NCI-H446 treated with DMSO at 0.1 percent for 48 hours (cell line): ENCODE measurements at places on chromosomes 5 and 9.

GRCh38 chr9:131582056-131582455 lies 36.7 kb downstream of the PRRT1B start:
- no peak for DNase-seq

DNA sequence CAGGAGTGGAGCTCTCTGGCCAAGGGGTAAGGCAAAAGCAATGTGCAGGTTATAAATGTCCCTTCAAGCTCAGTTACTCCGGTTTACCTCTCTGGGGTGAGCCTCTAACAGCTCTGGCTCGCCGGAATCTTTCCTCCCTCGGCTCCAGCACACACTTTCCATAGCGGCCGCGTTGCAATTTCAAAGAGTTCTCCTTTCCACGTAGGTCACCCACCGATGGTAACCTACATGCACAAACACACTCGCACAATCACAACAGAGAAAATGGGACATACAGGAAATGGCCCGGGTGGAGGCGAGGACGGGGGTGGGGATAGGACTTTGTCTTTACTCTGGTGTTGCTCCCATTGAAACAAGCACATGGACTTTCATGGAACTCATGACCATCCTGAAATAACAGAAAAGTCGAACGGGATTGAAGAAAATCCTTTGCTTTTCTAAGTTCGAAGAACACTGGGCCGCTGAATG lies 1.2 kb downstream of the LHFPL2 start:
- no peak for DNase-seq

- no peak for DNase-seq
These were observed 126.8 kb upstream of the STC2 start for GRCh38 chr5:173454736-173455598.

DNA sequence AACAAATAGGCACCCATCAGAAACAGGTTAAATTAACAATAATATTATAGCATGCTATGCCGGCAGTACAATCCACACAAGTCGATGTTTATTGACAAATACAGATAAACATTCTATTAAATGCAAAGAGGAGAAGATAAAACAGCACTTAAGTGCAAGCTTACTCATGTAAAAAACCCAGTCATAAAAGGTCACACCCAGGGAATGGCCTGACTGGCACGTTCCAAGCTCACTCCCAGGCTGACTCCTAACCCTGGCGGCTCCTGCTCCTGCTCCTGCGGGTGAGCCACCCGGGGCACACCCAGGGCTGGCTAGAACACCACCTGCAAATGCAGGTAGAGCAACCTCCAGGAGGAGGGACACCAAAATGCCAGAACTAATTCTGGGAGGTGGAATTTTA lies 66.9 kb downstream of the SEMA4D start:
- DNase-seq: no peak

GRCh38 chr5:72096602-72097188 lies 10.6 kb upstream of the MAP1B start:
- no peak for DNase-seq

DNA sequence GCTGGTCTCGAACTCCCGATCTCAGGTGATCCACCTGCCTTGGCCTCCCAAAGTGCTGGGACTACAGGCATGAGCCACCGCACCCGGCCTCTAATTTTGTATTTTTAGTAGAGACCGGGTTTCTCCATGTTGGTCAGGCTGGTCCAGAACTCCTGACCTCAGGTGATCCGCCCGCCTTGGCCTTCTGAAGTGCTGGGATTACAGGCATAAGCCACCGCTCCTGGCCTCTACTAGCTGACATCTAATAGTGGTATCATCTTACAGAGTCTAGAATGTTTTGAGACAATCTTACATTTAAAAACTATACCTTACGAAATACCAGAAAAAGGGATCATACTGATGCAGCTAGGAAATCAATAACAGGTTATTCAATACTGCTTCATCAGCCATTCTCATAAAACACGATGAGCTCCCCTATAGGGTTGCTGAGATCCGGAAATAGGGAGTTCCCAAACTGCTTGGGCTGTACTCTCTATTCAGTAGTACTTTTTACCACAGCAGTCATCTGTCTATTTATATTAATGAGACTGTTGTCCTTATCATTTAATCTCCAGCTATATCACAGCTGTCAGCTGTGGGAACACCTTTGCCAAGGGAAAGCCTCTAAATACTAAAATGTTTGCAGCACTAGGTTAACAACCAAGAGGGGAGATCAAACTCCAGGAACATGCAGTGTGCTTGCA lies 8.1 kb upstream of the UBE2D2 start:
- no peak for DNase-seq

- DNase-seq: no peak
These were observed 47.2 kb upstream of the FBXL7 start for GRCh38 chr5:15452781-15453180.

GRCh38 chr5:10591159-10591558 lies 27.3 kb downstream of the ANKRD33B start:
- DNase-seq: no peak

DNA sequence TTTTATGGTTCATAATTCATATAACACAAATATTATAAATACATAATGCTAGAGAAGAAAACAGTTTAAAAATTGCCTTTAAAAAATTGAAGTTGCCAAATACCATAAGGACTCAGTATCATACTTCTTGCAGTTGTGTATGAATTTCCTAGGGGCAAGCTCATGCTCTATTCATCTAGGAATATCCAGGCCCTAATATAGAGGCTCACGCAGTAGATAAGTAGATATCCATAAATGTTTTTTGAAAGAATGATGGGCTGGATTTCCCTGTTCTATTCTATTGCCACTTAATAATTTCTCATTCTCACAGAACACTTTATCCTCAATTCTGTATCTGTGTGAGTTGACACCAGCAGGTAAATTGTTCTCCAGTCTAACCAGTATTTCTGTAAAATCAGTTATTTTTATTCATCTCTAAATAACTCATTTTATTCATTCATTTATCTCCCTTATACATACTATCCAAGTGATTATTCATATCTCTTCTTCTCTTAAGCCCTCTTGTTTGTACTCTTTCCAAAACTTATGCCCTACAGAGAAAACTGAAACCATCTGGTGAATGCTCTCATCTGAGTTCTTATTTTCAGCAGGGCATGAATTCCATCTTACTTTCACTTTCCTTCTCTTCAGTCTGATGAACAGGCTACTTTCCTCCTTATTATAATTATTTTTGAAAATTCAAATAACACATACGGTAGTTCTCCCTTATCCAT lies 97.1 kb downstream of the SLC44A1 start:
- DNase-seq: no peak

DNA sequence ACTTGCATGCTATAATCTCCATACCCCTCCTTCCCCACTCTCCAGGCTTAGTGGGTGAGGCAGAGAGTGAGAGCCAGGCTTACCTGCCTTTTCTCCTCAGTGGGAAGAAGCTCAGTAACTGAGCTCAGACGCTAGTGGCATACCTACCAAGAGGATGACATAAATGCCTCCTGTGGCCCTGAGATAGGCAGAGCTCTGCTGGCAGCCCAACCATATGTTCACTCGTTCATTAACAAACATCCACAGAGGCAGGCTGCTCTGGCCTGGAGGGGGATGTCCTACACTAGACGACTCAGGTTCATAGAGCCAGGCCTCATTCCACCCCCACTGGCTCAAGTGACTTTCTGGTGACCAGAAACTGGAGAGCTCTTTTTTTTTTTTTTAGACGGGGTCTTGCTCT lies 81.3 kb downstream of the THBS4 start:
- DNase-seq: no peak

GRCh38 chr5:129241755-129242154 lies 147.2 kb downstream of the ISOC1 start:
- DNase-seq: no peak

DNA sequence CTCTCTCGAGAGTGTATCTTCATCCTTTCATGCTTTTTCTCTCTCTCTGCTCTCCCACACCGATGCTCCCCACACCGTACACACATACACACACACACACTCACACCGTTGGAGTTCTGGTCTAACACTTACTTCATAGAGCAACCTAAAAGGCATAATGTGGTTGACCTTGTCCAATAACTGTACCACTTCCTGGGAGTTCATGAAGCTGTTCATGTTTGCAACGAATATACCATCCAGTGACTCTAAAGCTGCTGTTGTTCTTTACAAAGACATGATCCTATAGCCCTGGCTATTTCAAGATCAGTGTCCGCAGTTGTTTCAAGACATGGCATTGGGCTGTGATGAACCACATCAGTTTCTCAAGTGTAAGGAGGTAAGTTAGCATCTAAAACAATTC lies 10.0 kb downstream of the MEF2C start:
- DNase-seq: no peak

- DNase-seq: no peak
These were observed 99.4 kb upstream of the C9orf72 start for GRCh38 chr9:27672718-27673117.

GRCh38 chr5:121503111-121503840 lies 348.4 kb upstream of the FTMT start:
- no peak for DNase-seq

- DNase-seq: no peak
These were observed 265.8 kb upstream of the TRPC7 start for GRCh38 chr5:136631186-136631585.

DNA sequence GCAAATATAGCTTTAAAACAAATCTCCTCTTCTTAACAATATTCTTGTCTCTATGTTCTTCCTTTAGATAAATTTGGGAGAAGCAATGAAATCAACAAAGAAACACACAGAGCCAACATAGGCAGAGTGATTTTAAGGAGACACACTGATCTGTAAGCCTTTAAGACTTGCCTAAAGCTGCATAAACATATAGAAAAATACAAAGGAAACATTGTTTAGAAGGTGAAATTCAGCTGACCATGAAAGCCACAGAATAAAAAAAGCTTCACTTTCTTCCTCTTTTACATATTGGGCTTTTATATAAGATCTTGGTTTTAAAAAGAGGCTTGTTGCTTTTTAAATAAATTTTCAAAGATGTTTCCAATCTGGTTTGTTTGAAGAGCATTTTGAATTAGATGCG lies 1277.5 kb downstream of the EFNA5 start:
- no peak for DNase-seq

DNA sequence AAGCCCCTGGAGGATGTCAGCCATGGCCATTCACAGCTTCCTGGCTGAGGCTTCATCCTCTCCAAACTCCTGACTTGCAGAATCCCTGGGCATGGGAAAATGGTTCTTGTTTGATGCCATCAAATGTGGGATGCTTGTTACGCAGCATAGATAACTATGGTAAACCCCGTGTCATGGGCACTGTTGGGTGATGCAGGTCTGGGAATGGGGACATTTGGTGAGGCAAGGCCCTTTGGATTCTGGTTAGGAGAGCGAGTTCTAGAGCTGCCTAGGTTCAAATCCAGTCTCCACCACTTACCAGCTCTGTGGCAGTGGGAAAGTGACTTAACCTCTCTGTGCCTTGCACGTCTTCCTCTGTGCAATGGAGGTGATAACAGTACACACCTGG lies 41.7 kb upstream of the ANKRD33B start:
- no peak for DNase-seq

DNA sequence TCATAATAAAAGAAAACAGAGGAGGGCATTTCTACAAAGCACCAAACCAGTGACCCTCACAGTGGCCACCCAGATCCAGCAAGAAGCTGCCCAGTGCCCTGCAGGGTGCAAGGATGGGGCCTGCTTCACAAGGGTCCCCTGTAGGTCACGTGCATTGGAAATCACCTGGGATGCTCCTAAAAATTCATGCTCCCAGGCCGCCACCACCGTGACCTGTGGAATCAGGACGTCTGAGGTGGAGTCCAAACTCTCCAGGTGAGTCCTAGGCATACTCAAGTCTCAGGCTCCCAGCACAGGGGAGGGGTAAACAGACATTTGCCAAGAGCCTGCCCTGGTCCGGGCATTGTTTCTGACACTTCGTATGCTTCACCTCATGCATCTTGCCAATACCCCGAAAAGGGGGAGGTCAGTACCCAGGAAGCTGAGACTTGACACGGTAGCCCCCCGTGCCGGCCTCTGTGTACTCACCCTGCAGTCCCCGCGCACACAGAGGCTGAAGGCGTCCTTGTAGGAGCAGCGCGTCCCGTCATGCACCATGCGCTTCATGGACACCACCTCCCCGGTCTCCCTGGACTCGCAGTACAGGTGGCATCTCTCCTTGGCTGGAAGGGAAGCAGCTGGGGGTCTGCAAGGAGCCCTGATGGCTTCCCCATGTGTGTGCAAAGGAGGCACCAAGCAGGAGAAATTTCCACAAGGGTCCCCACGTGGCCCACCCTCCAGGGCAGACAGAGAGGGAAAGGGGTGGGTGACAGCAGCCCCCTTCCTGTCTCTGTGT lies 75.5 kb downstream of the ZNF354C start:
- DNase-seq: no peak

DNA sequence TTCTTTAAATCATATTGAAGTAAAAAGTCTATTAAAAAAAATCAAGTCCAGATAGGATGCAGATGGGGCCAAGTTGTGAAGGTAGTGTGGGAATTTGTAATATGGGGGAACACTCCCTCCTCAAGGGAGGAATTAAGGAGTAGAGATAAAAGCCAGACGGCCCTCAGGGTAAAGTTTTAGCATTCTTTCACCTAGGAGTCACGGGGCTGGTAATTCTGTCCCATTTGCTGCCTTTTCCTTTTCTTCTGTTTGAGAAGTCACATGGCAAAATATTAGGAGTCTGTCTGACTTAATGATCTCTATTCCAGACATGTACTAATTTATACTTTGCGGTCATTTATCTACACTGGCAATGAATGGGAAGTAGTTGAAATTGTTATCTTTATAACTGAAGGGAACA lies 61.9 kb downstream of the SNX24 start:
- DNase-seq: no peak

DNA sequence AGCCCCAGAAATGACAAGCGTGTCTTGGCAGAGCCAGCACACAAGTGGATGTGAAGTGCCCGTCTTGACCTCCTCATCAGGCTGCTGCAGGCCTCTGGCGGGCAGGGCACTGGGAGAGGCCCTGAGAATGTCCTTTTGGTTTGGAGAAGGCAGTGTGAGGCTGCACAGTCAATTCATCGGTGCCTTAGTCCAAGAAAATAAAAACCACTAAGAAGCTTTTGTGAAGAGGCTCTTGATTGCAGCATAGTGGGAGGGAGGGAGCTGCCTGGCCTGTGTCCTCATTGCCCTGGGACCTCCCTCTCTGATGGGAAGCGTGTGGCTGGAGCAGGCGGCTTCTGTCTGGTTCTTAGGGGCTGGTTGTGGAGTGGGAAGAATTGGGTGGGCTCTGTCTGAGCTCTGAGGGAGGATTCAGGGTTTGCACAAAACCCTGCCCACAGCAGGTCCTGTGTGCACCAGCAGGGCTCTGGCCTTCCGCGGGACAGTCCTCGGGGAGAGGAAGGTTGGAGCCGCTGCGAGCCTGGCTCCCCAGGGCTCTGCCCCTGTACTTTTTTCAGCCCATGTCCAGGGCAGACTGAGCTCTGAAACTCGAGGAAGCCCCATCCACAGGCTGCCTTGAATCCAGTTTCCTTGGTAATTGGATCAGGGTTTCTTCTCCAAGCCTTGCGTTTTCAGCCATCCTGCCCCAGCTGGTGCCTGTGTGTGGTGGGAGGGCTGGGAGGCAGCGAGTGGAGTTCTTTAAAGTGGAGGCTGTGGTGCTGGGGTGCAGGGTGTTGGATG lies 1.1 kb downstream of the HRCT1 start:
- peak; percentile 39 for DNase-seq

DNA sequence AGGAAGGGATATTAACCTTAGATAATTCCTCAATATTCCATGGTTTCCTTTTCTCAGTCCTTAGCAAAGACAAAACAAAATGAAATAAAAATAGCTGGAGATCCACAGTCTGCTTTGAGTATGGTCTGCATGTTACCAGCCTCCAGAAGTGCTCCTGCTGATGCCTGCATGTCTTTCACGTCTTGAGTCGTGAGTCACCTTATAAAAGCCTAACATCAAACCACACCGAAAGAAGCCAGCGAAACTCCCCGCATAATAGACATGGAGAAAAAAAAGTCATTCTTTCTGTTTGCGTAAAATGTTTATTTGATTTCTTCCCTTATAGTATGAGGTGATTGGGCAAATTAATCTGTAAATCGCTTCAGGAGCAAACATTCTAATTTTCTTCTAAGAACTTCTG lies 380.5 kb downstream of the SLCO4C1 start:
- no peak for DNase-seq
